Activated CD4-positive, alpha-beta T cell treated with anti-CD3 and anti-CD28 coated beads, Interleukin-10, Interleukin-2, amounts not matched to agents 100 ng/mL and 50 ng/mL, durations not matched to agents 16 hours and 8 hours (primary cell): ENCODE measurements at places on chromosomes 12 and 14.

GRCh38 chr14:34058510-34058909 lies 107.6 kb upstream of the EGLN3 start:
- DNase-seq, result no peak

- DNase-seq, result no peak
Measured at GRCh38 chr12:59620326-59620725, 24.5 kb downstream of the SLC16A7 start.

DNA sequence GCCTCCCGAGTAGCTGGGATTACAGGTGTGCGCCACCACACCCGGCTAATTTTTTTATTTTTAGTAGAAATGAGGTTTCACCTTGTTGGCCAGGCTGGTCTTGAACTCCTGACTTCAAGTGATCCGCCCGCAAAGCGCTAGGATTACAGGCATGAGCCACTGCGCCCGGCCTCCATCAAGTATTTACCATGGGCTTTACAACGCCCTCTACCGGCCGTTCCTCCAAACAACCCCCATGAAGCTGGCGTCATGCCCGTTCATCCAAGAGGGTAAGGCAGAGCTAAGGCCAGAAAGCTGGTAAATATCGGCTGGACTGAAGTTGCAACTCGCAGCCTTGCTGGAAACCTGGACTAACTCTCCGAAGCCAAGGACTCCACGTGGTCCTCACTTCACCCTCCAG lies 41.6 kb downstream of the RNF34 start:
- no peak for DNase-seq

GRCh38 chr12:52200781-52201450 lies 9.1 kb upstream of the KRT80 start:
- no peak for DNase-seq

DNA sequence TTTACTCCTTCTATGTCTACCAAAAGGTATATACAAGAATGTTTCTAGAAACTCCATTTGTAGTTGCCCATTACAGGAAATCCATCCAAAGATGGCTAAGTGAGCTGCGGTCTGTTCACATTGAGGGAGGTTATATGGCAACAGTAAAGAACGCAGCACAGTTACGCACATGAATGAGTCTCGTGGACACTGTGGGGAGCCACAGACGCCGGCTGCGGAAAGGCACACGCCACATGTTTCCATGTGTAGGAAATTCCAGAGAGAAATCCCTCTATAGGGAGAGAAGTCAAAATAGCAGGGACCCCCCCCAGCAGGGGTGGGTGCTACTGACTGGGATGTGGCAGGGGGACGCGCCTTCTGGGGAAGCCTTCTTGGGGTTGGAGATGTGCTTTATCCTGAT lies 139.0 kb upstream of the NCOR2 start:
- DNase-seq, result no peak

DNA sequence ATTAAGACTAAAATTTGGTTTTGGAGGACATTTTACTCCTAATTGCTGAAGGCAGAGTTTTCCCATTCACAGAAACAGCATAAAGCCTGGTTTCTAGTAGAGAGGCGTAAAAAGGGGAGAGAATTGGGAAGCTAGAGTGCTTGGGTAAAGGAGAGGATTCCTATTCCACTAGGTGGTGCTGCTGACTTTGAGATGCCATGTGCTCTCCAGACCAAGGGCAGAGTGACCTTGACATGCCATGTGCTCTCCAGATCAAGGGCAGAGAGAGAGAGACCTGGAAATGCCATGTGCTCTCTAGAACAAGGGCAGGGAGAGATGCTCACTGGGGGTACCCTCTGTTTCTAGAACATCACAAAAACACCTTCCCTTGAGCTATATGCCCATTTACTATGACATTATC lies 176.2 kb upstream of the PDZRN4 start:
- no peak for DNase-seq

DNA sequence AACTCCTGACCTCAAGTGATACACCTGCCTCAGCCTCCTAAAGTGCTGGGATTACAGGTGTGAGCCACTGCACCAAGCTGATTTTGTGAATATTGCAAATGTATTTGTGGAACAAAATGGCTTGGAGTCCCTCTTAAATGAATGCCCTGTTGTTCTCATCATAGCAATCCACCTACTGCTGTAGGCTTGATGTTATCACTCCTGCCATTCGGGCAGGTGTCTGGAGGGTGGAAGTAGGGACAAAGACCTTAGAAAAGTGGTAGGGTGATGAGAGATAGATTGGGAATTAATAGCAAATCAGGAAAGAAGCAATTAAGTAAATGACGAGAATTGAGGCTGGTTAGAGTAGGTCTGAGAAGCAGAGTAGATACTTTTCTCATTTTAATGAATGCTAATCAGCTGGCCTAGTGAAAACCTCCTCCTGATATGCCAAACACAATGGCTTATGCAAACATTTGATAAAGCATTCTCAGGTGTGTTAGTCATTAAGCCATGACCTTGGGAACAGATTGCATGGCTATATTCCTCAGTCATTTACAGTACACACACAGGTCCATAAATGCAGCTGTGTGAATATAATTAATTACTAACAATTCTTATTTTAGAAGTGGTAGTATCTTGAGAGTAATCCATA lies 60.5 kb upstream of the USP44 start:
- DNase-seq, result no peak

DNA sequence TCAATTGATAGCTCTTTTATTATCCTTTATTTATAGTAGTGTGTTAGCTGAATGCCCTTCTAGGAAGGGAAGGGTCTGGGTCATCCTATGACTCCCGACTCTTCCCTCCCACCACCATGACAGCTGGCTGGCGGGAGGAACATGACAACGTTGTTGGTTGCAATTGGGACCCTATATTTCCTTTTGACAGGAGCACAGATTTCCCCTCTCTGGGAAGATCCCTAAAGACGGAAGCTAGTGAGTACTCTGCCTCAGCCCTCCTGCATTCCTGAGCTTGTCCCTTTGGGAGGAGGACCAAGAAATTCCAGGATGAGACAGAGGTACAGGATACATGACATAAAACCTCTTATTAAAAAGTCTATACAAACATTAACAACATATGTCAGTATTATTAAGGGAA lies 485.4 kb downstream of the NAV3 start:
- no peak for DNase-seq

DNA sequence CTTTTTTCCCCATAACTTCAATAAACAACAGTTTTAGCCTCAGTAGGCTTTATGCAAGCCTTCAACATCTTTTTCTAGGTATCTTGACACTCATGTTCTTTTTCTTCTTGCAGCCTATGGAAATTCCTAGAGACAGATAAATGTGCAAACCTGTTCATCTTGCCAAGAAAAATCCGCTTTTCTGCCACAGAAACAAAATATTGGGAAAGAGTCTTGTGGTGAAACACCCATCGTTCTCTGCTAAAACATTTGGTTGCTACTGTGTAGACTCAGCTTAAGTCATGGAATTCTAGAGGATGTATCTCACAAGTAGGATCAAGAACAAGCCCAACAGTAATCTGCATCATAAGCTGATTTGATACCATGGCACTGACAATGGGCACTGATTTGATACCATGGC lies 295.9 kb downstream of the ZFP36L1 start:
- DNase-seq, result no peak

- DNase-seq, result no peak
Measured at GRCh38 chr12:105961821-105962671, 176.7 kb downstream of the NUAK1 start.

- DNase-seq, result no peak
Measured at GRCh38 chr12:79508622-79509021, 182.1 kb downstream of the PAWR start.

DNA sequence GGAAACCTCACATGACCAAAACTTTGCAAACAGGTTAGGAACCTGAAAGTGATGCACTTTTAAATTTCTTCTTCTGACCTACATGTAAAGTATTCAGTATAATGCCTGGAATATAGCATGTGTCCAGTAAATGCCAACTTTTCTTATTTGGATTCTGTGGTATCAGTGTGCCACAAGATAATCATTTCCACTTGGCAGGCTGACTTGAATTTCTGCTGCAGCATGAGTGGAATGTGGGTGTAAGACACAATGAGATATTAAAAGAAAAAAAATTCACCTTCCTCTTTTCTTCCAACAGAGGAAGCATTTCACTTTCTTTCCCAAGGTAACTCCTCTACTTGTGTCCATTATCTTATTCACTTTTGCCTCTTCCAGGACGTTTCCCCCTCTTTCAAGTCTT lies 141.9 kb upstream of the PRKD1 start:
- DNase-seq, result no peak

GRCh38 chr14:100567877-100568163 lies 19.4 kb downstream of the BEGAIN start:
- DNase-seq, result no peak

DNA sequence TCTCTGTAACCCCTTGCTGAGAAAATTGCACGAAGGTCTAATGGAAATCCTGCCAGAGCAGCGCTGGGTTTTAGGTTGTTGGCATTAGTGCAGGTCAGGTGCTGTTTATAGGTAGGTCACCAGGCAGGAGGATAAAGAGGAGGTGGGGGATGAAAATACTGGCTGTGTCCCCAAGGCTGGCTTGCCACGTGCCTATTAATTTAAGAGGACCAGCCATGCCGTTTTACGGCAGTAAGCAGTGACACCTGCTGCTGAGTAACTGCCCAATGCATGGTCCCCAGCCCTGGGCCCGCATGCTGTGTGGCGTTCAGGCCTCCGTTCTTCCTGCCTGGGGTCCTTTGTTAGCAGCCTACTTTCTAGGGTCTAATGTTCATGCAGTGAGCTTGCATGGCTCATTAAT lies 67.2 kb downstream of the WDR20 start:
- no peak for DNase-seq

- DNase-seq, result no peak
Measured at GRCh38 chr12:39037115-39037514, 131.7 kb upstream of the CPNE8 start.

DNA sequence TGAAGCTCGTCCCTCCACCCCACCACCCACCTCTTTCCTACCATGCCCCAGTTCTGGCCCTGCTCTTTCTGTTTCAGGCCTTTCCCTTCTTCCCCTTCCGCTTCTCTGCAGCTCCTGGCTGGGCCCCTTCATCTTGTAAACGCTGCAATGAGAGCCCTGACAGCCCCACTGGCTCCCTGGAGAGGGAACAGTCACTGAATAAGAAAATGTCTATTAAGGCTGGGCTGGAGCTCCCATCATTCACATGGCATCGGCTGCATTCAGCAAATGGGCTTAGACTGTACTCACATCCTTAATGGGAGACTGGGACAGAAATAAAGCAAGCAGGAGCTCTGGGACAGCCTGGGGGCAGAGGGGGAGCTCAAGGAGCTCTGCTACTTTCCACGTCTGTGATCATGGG lies 45.2 kb upstream of the TUNAR start:
- DNase-seq, result no peak

DNA sequence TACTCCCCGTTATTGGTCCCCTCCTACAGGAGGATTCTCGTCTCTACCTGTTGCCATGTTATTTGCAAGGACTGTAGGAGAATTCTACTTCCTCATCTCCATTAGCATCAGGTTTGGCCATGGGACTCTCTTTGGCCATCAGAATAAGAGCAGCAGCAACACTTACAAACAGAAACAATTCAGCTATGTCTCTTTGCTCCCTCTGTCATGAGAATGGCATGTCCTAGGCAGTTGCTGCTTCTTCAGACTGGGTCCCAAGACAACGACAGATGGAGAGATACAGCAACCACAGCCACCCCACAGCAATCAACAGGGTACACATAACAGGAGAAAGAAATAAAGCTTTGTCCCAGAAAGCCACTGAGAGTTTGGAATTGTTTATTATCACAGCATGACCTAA lies 19.7 kb downstream of the SLC41A2 start:
- DNase-seq, result no peak

DNA sequence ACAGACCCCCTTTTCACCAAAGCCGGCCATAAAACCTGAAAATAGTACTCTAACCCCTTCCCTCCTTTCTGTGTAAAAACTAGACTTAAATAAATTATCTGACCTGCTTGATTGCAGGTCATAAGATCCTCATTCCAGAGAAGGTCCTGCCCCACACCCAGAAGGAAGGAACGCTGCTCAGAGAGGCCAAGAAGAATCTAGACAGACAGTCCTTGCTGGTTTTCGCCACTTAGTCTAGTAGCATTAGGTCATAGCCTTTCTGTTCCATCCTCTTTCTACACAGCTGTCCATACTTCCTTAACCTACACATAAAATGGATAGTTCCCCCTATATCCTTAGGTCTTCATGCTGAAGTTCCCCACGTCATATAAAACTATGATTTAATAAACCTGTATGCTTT lies 83.7 kb upstream of the IGF1 start:
- DNase-seq, result no peak

DNA sequence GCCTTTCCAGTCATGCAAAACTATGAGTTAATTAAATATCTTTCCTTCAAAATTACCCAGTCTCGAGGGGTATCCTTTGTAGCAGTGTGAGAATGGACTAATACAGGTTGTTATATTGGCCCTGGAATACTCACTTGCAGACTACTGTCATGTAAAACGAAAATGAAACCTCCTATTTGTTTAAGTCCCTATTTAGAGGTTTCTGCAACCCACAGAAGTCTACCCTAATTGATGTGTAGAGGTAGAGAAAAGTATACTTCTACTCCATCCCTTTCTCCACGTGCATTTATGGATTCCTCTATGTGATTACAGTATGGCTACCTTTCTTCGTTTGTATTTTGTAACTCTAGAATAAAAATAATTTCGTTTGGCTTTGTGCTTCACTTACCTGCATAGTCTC lies 371.1 kb downstream of the FSCB start:
- DNase-seq, result no peak

- DNase-seq, result peak; percentile 35
Measured at GRCh38 chr12:122421187-122421820, 1.2 kb downstream of the CLIP1 start.

DNA sequence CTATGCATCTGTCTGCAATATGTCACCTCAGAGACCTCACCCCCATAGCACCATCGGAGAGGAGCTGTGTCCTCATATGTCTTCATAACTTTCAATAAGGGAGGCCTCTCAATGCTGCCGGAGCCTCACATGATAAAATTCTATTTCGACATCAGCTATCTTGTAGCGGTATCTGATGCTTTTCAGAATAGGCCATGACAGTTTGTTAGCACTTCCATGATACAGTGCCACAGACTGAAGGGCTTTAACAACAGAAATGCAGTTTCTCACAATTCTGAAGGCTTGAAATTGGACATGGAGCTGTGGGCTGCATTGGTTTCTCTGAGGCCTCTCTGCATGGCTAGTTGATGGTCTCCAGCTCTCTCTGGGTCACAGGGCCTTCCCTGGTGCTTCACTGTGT lies 125.0 kb upstream of the PZP start:
- DNase-seq, result no peak

GRCh38 chr14:101979666-101980065 lies 15.3 kb downstream of the DYNC1H1 start:
- no peak for DNase-seq

- DNase-seq, result no peak
Measured at GRCh38 chr14:32779840-32780239, 158.8 kb upstream of the NPAS3 start.

- no peak for DNase-seq
Measured at GRCh38 chr14:52885230-52885629, 65.6 kb downstream of the FERMT2 start.

DNA sequence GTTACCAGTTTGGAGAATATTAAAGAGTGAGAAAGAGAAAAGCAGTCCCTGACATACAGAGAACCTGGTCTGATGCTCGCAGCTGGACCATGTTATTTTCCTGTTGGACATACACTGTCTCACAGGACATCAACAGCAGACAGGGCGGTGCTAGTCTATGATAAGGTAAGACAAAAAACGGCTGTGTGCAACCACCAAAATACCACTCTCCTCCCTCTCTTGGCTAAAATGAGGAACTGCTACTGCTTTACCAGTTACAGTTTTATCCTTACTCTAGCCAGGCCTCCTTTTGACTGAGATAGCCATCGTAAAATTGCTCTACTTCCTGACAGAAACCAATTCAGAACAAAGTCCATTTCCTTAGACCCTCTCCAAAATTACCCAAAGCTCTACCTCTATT lies 47.0 kb upstream of the ERGIC2 start:
- DNase-seq, result peak; percentile 2

- DNase-seq, result no peak
Measured at GRCh38 chr12:43069768-43070221, 480.2 kb upstream of the PRICKLE1 start.
